ENCODE measurements at places on chromosomes 3 and 15. TPM values are rescaled to one million over a fixed set of nuclear protein-coding genes. Genes with fewer than 3 reads are reported as not detected.
A peak's percentile ranks its signal among the peaks of the same experiment; 100 is the strongest.

ACTC1 gene
- not detected for total RNA-seq

SFMBT1 gene
- total RNA-seq, result 20.2 TPM

AQP9 gene
- total RNA-seq, result not detected

DZIP1L gene
- total RNA-seq, result not detected

ENTPD3 gene
- total RNA-seq, result not detected

GRCh38 chr15:47972738-47973137 lies 148.1 kb upstream of the SLC24A5 start:
- no peak for DNase-seq

DNA sequence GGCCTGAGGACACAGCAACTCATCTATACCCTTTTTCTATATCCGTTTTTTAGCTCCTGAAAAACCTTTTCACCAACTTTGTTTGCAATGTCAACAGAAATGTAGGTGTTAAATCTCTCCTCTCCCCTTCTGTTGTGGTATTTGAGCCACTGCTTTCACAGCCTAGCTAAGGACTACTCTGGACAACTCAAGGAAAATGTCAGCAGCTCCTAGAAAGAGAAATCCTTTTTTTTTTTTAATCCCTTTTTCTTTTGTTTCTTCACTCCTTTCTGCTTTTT lies 176.6 kb downstream of the KLHL25 start:
- no peak for DNase-seq

GRCh38 chr15:70197318-70197944 lies 99.7 kb upstream of the TLE3 start:
- no peak for DNase-seq

DNA sequence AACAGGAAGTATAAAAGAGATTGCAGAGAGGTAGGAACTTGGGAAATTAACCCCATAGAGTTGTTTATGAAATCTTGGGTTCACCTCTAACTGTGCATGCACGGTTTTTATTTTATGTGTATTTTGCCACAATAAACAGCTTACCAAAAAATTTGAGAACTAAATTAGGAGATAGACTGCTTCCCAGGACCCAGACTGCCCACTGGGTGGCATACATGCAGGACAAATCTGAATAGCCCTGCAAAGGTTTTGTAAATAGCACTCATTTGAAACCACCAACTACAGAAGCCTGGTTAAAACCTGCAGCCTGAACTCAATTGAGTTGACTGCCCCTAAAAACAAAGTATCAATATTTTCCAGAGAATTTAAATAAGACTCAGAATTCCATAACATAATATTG lies 96.4 kb upstream of the SLCO2A1 start:
- peak; percentile 9 for DNase-seq

GRCh38 chr3:175149675-175150074 lies 290.5 kb downstream of the NAALADL2 start:
- peak; percentile 92 for DNase-seq

DNA sequence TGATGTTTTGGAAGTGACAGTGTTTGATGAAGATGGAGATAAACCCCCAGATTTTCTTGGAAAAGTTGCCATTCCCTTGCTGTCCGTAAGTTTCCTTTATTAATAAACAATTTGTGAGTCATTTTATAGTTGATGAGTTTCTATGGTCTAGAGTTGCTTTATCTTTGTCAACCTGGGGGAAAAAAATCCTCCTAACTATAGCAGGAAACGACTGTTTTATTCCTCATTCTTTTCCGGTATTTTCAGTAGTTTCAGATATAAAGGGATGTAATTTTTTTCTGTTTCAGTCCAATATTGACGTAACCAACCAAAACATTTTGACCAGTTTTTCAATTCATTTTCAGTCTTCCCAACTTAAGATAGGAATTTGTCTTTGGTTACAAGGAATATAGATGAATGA lies 154.1 kb downstream of the MCTP2 start:
- DNase-seq, result no peak
